ENCODE measurements at places on chromosomes 6 and 20.
A peak's percentile ranks its signal among the peaks of the same experiment; 100 is the strongest.

- DNase-seq: peak; percentile 67
Observed at GRCh38 chr6:63572044-63572746, at the start of the genes LOC128125822 and PTP4A1. TSS of gene LOC128125822 (plus strand) at chr6:63572480. TSS of gene PTP4A1 (plus strand) at chr6:63572480. CDS start at chr6:63576881, 4,401 bp downstream.

GRCh38 chr6:39422238-39422637, 99.7 kb upstream of the KCNK16 start:
- no peak for DNase-seq

DNA sequence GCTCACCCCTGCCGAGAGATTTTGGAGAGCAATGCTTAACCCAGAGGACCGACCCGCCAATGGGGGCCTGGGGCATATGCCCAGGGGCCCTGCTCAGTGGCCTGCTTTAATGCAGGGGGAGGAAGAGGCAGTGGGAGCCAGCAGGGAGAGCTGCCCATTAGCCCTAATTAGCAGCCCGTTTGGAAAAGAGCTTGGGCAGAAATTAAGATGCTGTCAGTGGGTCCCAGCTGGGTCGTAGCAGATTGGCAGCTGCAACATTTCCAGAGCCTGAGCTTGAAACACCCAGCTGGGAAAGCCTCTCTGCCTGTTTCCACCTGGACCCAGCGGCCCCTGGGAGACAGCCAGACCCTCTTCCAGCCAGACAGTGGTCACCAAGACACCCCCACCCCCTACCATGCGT, 39.5 kb downstream of the CD40 start:
- DNase-seq: no peak

- DNase-seq: no peak
Observed at GRCh38 chr6:75213112-75213511, 7.3 kb upstream of the COL12A1 start.

- DNase-seq: no peak
Observed at GRCh38 chr6:7974565-7974937, 64.0 kb upstream of the TXNDC5 start.

DNA sequence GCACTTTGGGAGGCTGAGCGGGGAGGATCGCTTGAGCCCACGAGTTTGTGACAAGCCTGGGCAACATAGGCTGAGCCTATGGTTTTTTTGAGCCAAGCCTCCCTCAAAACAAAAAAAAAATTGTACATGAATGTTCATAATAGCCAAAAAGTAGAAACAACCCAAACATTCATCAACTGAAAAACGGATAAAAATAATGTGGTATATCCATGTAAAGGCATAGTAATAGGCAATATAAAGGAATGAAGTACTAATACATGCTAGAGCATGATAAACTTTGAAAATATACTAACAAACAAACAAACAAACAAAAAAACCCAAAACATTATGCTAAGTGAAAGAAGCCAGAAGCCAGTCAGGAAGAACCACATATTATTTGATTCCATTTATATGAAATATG, 35.3 kb downstream of the KIAA0319 start:
- DNase-seq: no peak

- no peak for DNase-seq
Observed at GRCh38 chr20:51494241-51495110, 48.0 kb downstream of the NFATC2 start.

DNA sequence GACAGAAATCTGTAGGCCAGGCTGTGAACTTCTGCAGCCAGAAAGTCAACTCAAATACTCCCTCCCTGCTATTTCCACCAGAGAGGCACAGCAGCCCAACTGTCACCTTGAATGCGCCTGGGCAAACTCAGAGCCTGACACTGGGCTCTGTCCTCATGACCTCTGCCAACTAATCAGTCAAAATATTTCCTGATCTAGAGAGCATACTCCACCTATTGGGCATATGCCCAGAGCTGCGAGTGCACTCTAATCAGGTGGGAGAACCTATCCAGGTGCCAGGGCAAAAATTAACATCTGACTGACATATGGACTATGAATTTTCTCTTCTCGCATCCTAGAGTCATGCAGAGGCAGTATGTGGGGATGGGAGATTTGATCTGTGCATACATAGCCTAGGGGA, 406.3 kb upstream of the RUNX2 start:
- DNase-seq: no peak

GRCh38 chr6:155201461-155202226, 62.2 kb upstream of the CLDN20 start:
- DNase-seq: no peak

- no peak for DNase-seq
Observed at GRCh38 chr6:40715570-40716403, 128.6 kb upstream of the LRFN2 start.

DNA sequence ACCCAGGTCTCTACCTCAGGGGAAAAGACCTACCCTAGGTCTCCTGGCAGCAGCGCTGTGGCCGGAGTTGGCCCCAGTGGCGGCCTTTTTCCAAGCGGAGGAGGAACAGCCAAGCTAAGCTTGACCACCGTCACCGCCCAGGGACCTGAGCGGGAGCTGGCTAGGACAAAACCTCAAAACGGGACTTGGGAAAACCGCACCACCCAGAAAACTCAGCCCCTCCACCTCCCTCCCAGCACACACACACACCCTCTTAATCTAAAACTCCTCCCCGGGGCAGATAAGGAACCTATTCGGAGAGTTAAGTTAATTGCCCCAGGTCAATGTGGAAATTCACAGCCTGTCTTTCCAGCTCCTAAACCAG, 2.7 kb upstream of the TRERF1 start:
- DNase-seq: no peak

DNA sequence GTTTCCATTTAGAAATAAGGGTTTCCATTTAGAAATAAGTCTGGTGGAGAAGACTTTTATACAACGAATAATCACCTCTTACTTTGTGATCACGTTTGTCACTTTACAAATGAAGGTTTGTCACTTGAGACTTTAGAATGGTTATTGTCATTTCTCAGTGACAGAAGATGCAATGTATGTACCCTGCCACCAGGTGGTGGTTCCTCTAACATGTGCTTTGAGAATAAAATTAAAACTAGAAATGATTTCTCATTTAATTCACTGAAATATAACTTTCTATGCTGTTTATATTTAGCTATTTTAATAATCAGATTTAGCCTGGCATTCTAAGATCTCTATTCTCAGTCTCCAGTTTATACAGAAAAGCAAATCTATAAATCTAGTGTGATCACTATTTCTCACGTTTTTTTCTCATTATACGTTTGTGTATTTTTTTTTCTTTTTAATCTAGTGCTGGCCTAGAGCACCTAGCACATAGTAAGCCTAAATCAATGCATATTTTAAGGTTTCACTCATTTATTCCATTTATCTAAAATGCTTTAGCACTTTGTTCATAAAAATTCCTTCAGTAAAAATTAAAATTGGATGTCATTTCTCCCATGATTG, 57.4 kb upstream of the TFAP2D start:
- no peak for DNase-seq

- no peak for DNase-seq
Observed at GRCh38 chr6:168574699-168575195, 133.8 kb downstream of the SMOC2 start.

GRCh38 chr6:104186831-104187230, 672.9 kb downstream of the HACE1 start:
- no peak for DNase-seq

- DNase-seq: no peak
Observed at GRCh38 chr20:20851385-20851784, 138.9 kb upstream of the RALGAPA2 start.
